ENCODE measurements at places on chromosomes 5 and 9.

- DNase-seq, result no peak
Observed at GRCh38 chr9:38380230-38380871, 12.2 kb upstream of the ALDH1B1 start.

GRCh38 chr5:146050086-146050485 is 55.3 kb downstream of the PLAC8L1 start:
- DNase-seq, result no peak

DNA sequence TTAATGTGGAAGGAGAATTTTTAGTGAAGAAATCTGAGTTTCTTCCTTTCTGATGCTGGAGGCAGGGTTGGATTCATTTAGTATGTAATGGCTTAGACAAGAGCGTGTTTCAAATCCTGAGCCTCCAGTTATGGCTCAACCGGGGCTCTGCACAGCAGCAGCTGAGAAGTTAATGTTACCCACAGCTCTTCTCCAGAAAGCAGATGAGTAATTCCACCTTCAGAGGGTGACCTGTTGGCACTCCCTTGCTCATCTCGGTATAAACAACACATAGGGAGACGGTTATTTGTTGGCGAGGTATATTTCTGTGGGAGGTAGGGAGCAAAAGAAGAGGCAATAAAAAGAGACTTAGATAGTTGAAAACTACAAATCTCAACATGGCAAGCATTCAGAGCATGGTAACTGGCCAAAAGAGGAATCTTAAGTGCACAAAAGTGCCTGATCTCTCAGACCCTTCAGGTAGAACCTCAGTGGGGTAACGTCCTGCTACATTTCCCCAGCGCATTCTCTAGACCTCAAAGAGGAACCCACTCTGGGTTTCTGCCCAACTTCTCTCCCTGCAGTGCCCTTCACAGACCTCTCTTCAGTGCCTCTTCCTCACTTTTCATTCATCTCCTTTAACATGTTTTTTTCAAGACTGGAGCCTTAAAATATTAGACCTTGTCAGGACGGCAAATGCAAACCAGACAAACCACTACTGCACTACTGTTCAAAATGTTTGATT is 417.5 kb upstream of the ADAMTSL1 start:
- DNase-seq, result no peak

DNA sequence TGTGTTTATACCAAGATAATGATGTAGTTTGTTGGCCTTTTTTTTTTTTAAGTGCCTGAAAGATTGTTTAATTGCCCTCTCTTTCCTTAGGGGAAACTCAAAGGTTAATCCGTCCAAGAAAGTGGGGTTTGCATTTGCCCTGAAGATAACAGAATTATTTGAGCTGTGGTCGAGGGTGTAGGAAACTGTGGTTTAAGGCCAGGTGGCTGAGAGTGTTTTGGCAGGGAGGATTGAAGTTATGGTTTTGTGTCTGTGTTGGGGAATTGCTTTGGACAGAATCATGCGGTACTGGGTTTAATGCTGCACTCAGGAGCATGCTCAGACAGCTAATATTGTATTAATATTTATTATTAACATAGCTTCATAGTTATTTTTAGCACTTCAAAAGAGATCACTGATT is 509.8 kb downstream of the EBF1 start:
- no peak for DNase-seq

GRCh38 chr5:56414066-56414465 is 180.9 kb upstream of the ANKRD55 start:
- DNase-seq, result no peak

GRCh38 chr5:109654455-109654854 is 35.3 kb upstream of the MAN2A1 start:
- no peak for DNase-seq

DNA sequence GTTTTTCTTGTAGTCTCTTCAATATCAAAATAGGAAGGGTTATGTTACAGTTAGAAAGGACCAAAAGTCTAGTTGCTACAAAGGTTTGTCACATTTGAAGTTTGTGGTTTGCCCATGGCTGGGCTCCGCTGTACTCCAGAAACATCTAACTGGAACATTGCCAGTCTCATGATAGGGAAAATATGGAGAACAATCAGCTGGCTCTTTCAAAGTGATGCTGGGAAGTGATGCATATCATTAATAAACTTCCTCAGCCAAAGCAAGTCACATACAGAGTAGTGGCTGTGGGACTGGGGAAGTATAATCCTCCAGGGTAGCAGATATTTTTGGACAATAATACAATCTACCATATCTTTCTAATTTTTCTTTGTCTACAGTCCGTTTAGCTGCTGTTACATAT is 8.8 kb downstream of the BTF3 start:
- DNase-seq, result no peak

GRCh38 chr9:125233678-125234077 is 7.5 kb downstream of the HSPA5 start:
- DNase-seq, result no peak

- no peak for DNase-seq
Observed at GRCh38 chr5:187042-187431, 4.3 kb upstream of the LRRC14B start.

- no peak for DNase-seq
Observed at GRCh38 chr5:139306628-139307379, 13.3 kb downstream of the MATR3 start.

- DNase-seq, result no peak
Observed at GRCh38 chr5:167503926-167504720, 787.3 kb upstream of the WWC1 start.

- DNase-seq, result no peak
Observed at GRCh38 chr5:10910261-10910660, 149.2 kb upstream of the DAP start.

DNA sequence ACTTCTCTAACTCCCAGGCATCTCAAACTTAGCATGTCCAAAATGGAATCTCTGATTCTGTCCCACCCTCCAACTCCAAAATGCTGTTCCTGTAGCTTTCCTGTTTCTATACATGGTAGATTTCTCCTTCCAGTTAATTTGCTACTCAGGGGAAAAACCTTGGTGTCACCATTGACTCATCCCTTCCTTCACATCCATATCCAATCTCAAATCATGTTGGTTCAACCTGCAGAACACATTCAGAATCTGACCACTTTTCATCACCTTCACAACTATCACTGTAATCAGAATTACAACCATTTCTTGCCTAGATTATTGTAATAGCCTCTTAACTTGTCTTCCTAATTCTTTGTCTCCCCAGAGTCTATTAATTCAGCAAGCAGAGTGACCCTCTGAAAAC is 10.8 kb downstream of the RIOK2 start:
- DNase-seq, result no peak

DNA sequence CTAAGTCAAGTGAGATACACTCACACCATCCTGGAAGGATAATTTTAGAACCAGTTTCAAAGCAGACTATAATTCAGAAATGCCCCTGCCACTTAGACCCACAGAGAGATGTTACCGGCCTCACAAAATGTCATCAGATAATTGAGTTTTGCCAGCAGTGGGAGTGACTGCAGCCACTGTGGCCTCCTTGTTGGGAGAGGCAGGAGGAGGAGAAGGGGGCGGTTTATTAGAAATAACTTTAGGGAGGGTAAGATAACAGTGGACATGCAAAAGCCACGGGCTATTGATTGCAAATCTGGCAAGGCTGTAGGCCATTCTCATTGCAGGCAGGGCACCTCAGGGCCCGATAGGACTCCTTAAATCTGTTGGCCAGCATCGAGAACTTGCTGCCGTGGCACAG is 13.4 kb downstream of the GRXCR2 start:
- no peak for DNase-seq

- no peak for DNase-seq
Observed at GRCh38 chr9:121095057-121095456, 20.3 kb downstream of the CNTRL start.

DNA sequence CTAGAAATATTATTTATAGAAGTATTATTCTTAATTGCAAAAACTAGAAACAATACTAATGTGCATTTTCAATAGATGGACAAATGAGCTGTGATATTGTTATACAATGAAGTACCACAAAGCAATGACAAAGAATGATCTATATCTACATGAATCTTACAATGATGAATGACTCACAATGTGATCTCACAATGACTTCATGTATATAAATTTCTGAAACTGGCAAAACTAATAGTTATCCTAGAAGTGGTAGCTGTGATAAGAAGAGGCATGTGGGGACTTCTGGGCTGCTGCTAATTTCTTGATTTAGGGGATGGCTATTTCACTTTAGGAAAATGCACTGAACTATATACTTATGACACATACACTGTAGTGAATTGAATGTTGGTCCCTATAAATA is 396.0 kb upstream of the ZNF608 start:
- DNase-seq, result no peak

DNA sequence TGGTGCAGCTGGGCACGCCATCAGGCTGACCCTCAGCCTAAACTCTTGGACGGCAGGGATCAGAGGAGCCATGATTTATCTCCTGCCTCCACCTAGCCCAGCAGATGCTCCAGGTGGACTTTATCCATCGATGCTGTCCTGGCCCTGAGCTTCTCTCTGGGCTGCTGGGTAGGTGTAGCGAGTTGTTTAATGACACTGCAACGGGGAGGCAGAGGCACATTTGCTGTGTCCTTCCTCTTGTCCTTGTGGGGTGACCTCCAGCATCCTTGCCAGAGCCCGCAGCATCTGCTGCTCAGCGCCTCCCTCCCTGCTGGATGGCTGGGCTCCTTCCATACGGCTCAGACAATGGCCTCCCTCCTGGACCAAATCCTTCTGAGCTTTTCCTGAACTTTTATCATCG is 103.1 kb upstream of the IRX4 start:
- DNase-seq, result no peak

GRCh38 chr5:53874409-53874808 is 314.0 kb downstream of the NDUFS4 start:
- no peak for DNase-seq

GRCh38 chr5:128355961-128356360 is 182.1 kb downstream of the FBN2 start:
- DNase-seq, result no peak

- no peak for DNase-seq
Observed at GRCh38 chr5:78289911-78290310, 4.6 kb downstream of the AP3B1 start.

DNA sequence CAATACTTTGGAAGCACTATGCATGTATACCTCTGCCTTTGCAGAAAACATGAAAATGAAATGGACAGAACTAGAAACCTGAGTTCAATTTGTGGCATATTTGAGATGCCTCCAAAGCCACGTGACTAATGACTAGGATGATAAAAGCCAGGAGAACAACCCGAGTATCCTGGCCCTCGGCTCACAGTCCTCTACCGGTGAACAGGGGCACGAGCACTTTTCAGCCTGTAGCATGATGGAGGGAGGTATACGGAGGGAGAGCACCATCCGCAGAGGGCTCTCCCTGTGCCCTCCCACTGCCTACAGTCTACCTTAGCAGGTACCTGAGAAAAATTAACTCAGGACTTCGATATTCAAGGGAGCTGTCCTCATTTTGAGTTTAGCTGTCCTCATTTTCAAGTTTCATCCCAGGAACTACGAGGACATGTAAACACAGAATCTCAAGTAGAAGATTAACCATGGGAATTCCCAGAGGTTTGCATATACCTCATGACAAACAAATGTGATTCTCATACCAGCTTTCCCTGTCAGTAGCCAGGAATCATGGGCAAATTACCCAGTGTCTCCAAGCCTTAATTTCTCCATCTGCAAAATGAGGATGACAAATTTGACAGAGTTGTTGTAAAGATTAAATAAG is 249.3 kb downstream of the DNAH5 start:
- DNase-seq, result no peak

- no peak for DNase-seq
Observed at GRCh38 chr9:121691890-121692289, 40.5 kb downstream of the DAB2IP start.

- DNase-seq, result no peak
Observed at GRCh38 chr5:148806520-148806931, 19.9 kb upstream of the ADRB2 start.

DNA sequence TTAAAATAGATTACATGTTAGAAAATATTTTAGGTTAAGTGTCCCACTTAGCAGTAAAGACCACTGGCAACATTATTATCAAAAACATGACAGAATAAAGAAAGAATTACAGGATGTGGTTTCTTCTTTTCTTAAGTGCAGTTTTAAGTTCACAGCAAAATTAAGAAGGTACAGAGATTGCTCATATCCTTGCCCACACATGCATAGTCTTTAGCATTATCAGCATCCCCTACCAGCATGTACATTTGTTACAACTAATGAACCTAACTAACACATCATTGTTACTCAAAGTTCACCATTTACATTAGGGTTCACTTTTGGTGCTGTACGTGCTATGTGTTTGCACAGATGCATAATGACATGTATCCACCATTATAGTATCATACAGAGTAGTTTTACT is 837.7 kb upstream of the CDH9 start:
- DNase-seq, result no peak

DNA sequence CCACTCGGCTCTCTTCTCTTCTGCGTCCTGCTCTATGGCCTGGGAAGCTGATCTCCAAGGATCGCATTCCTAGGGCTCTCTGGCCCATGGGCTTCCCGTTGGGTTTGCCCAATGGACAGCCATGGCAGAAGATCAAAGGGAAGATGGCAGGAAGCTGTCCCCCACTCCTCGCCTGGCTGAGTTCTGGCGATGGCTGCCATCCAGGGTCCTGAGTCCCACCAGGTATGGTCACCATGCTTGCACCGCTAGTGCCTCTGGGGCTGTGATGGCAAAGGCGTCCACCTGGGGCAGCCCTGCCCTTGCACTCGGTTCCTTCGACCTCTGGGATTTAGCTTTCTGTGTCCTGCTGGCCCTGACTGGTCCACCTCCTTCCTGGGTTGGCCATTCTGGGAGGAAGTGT is 156.0 kb downstream of the RXRA start:
- DNase-seq, result no peak

GRCh38 chr5:170633235-170634081 is 129.6 kb downstream of the KCNIP1 start:
- no peak for DNase-seq

Data from NCI-H187 treated with DMSO at 0.1 percent for 48 hours (cell line).